Endothelial cell (in vitro differentiated cells): ENCODE measurements at places on chromosomes 2 and 18.

GRCh38 chr2:47172156-47172921 lies 17.2 kb upstream of the STPG4 start:
- DNase-seq: no peak

GRCh38 chr2:172283476-172283875 lies 143.9 kb upstream of the ITGA6 start:
- no peak for DNase-seq

GRCh38 chr2:46701152-46701551 lies 214.5 kb downstream of the MCFD2 start:
- DNase-seq: no peak

DNA sequence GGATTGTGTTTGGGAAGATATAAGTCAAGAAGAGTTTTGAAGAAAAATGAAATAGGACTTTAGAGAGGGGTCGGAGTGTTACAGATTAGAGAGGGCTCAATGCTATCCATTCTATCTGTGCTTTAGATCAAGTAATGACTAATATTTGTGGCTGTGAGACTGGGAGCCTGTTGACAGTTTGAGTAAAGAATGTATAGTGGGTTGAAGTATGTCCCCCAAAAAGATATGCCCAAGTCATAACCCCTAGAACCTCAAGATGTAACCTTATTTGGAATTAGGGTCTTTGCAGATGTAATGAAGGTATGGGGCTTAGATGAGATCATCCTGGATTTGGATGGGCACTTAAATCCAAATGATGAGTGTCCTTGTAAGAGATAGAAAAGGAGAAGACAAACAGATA lies 55.3 kb upstream of the SERPINE2 start:
- DNase-seq: no peak

GRCh38 chr2:88024509-88024908 lies 8.2 kb upstream of the RNU2-63P start:
- DNase-seq: no peak

GRCh38 chr2:118813111-118813510 lies 34.3 kb downstream of the EN1 start:
- no peak for DNase-seq

DNA sequence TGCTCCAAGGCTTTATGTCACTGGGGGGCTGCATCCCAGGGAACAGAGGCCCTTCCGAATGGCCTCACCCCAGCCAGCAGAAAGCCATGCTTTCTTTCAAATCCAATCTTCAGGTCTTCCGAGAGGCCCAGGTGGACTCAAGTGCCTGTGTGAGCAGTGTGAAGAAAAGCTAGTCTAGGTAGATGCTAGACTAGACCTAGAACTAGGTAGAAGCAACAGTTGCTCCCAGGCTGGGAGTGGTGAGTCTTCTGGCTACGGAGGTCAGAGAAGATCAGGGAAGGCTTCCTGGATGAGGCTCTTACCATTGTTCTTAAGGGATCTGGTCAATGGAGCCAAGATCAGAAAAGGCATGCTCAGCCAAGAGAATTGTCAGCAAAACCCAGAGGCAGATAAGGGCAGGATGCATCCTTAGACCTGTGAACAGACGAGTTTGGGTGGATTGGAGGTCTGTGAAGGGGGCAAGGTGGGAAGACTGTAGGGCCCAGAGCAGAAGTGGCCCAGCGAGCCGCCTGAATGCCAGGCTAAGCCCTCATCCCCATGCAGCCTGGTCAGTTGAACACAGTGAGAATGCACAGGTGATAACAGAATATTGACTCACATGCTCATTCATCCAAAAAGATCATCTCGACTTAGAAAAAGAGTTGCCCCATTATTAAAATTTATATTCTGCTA lies 110.8 kb downstream of the SMAD7 start:
- no peak for DNase-seq

DNA sequence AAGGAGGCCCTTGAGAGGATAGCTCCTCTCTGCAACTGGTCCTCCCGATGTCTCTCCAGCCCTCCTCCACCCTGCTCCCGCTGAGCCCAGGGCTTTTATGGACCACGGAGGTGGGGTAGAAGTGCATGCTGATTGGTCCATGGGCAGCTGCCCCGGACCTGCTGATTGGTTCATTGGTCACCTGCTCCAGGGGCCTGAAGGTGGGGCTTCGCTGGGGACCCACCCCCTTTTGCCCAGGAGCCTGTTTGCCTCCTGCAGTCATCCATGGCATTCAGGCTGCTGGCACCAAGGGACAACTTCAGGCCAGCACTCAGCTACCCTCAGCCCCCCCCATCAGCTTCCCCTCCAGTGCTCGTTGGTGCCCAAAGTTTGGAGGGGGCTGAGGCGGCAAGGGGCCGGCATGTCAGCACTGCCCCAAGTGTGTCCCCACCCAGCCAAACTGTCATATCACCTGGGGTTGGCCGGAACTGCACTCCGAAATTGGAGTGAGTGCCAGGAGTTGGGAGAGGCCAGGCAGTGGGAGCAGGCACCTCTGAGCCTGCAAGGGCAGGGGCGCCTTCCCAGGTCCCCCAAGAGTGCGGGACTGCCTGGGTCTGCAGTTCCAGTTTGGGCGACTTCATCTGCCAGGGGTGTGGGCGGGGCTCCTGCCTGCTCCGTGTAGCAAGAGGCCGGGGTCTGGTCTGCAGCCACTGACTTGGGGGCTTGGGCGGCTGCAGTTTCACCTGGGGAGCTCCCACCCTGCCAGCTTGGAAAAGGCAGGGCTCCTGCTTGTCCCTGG lies 288.9 kb downstream of the RDH14 start:
- no peak for DNase-seq

DNA sequence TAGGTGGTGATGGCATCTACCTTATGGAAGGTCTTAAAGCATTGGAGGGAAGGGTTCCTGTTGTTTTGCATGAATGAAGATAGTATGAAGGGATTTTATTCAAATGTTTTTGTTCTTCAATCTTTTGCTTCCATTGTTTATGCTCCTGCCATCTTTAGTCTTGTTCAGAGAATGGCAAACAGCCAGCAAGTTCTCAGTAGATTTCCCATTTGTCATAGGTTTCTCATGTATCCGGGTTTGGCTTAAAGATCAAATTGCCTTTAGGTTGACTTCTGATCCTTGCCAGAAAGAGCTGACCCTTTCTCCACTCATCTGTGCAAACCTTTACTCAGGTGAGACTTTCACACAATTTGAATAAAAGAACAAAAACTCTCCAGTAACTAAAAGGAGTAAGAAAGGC lies 44.2 kb upstream of the STAT4 start:
- DNase-seq: no peak

DNA sequence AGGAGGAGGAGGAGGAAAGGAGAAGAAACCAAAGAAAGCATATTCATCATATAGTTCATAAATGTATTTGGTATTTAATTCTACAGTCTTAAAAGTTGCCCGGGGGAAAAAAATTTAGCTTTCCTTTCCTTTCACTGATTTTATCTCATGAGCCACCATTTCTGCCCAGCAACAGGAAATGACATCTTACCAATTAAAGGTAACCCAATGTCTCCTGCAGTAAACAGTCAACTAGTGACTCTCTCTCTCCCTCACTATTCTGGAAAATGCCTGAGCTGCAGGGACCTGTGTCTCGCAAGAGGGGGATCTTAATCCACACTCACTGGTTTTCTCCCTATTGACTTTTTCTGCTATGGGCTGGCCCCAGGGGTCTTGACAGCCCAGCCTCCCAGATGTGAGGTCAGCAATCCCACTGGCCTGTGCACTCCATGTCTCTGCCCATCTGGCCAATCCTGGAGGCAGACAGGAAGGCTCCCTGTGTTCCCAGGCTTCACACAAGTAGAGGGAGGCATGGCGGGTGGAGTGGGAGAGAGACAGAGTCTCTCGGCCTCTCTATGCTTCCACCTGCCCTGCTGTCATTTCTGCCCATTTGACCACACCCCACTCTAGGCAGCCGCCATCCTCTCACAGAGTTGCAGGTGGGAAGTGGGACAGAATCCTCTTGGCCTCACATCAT lies 85.4 kb upstream of the CABLES1 start:
- no peak for DNase-seq

DNA sequence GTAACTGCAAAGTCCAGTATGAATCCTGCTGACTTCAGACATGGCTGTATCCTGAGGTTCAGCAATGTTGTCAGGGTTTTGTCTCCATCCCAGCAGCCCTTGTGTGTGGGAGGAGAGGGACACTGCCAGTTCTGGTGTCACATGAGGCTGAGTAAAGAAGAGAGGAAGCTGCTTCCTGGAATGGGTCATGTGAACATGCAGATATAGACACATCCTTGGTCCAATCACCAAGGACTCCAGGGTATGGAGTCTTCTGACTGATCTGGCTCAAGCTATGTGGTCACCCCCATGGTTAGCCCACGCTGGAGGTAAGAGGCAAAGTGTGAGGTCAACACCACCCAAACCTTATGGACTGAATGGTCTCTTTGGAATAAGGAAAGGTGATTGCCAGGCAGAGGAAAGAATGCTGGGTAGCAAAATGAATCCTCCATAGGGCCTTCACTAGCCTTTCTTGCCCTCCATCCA lies 134.4 kb upstream of the SLC1A4 start:
- DNase-seq: no peak

- no peak for DNase-seq
These were observed 7.6 kb upstream of the COQ10B start for GRCh38 chr2:197445746-197446145.

- DNase-seq: no peak
These were observed 3.3 kb upstream of the HOXD13 start for GRCh38 chr2:176088937-176089842.

- DNase-seq: no peak
These were observed 24.1 kb downstream of the CIDEA start for GRCh38 chr18:12278215-12278671.

- no peak for DNase-seq
These were observed 35.8 kb upstream of the ASPRV1 start for GRCh38 chr2:69997015-69997830.

- DNase-seq: no peak
These were observed 14.4 kb downstream of the ELAC1 start for GRCh38 chr18:50982086-50982801.

DNA sequence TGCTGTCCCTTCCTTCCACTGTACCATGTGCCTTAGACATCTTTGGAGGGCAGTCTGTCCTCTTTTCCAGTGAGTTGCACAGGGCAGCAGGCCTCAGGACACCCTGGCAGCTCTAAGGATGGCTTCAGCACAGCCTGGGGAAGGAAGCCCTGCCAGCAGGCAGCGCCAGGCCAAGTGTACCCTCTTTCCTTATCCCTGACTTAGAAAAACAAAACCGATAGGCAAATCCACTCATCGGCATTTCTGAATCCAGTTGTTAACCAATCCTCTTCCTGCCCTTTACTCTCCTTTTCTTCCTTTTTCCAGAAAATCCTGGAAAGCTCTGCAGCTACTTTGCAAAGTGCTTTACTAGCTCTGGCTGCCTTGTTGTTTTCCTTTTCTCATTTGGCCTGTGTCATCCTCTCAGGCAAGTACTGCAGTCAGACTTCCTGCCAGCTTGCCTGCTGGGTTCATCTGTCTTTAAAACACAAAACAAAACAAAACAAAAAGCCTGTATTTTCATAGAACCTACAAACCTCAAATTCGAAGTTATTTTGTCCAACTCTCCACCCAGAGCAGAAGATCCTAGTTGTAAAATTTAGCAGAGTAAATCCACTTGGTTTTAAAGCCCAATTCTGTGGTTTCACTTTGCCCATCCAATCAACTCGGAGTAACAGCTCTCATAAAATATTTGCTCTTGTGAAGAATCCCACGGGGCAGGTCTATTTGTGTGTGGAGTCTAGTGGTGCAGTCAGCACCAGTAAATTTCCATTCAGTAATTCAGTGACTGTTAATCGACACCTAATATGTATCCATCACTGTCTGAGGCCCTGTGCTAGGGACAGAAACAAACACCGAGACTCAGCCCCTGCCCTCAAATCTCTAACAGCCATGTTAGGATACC lies 45.2 kb downstream of the PCBP1 start:
- no peak for DNase-seq

DNA sequence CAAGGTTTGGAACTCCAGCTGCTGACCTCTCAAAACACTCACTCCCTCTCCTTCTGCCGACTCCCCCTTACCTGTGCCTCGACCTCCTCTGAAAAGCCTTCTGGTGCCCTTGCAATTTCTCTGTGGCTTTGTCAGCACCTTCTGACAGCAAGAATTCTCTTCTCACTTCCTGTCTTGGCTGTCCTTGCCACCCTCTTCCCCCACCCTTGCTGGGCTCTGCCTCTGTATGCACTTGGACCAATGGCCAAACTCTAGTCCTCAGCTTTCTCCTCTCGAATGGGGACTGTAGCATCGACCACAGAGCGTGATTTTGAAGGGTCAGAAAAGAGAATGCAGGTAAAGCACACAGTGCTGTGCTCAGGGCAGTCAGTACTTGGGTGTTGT lies 99.0 kb downstream of the HS1BP3 start:
- no peak for DNase-seq

GRCh38 chr18:46264255-46264654 lies 160.1 kb downstream of the HAUS1 start:
- no peak for DNase-seq

- no peak for DNase-seq
These were observed 255.6 kb downstream of the CCDC178 start for GRCh38 chr18:33184958-33185357.

- no peak for DNase-seq
These were observed 1.7 kb downstream of the CCBE1 start for GRCh38 chr18:59695551-59695950.
